ENCODE measurements at places on chromosomes 2 and 18. TPM values are rescaled to one million over a fixed set of nuclear protein-coding genes. Genes with fewer than 3 reads are reported as not detected.

- H3K27me3 ChIP-seq = no peaks in the 10 kb centered on the region
- no peak overlapping the region for H3K4me3 ChIP-seq
- H3K36me3 ChIP-seq = no peaks in the 10 kb centered on the region
- DNase-seq = no peak
- H3K27ac ChIP-seq = no peak overlapping the region
Measured at GRCh38 chr2:157777427-157777826, 98.7 kb downstream of the ACVR1 start.

DNA sequence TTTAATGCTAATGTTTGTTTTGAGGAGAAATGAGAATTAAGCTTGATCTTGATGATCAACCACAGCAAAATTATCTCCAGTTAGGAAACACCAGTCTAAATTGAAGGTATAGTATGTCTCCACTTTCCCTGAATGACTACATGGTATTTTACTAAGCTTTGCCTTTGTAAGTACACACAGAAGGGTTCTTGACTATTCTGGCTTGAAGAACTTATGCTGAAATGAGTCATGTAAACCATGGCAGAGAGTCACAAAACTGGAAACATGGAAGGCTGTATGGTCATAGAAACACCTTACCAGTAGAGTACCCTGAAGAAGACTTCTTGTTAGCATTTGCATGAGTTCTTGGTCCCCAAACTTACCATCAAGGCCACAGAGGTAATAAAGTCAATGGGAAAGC, 250.5 kb downstream of the SLC8A1 start:
- no peak for DNase-seq
- no peaks in the 10 kb centered on the region for H3K36me3 ChIP-seq
- H3K27ac ChIP-seq = no peak overlapping the region
- no peaks in the 10 kb centered on the region for H3K4me1 ChIP-seq
- H3K27me3 ChIP-seq = no peaks in the 10 kb centered on the region

DNA sequence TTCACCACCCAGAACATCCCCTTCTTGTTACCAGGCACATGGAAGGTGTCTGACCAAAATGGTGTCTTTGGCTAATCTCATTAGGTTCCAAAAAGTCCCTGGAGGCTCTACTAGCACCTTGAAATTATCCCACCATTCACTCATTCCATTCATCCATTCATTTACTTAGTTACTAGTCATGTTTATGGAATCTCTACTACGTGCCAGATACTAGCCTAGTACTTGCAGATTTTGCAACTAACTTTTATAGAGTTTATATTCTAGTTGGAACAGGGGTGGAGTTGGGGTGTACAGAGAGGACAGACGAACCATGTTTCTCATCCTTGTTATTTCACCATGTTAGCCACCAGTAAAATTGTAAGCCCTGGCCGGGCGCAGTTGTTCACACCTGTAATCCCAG, 4.0 kb upstream of the NOP58 start:
- no peaks in the 10 kb centered on the region for H3K4me1 ChIP-seq
- no peak overlapping the region for H3K4me3 ChIP-seq
- no peak overlapping the region for H3K27ac ChIP-seq
- no peak for DNase-seq
- no peaks in the 10 kb centered on the region for H3K36me3 ChIP-seq

- H3K27me3 ChIP-seq = peaks cover 8% of the 10 kb centered on the region
- no peak overlapping the region for H3K4me3 ChIP-seq
- DNase-seq = no peak
- H3K4me1 ChIP-seq = no peaks in the 10 kb centered on the region
Measured at GRCh38 chr18:47422524-47422923, 171.1 kb upstream of the SKOR2 start.

- no peaks in the 10 kb centered on the region for H3K27me3 ChIP-seq
- no peak overlapping the region for H3K4me3 ChIP-seq
- peak overlapping the region; percentile 85 for H3K27ac ChIP-seq
- H3K36me3 ChIP-seq = no peaks in the 10 kb centered on the region
- peak; percentile 80 for DNase-seq
Measured at GRCh38 chr2:37590119-37590571, 81.3 kb downstream of the CDC42EP3 start.

DNA sequence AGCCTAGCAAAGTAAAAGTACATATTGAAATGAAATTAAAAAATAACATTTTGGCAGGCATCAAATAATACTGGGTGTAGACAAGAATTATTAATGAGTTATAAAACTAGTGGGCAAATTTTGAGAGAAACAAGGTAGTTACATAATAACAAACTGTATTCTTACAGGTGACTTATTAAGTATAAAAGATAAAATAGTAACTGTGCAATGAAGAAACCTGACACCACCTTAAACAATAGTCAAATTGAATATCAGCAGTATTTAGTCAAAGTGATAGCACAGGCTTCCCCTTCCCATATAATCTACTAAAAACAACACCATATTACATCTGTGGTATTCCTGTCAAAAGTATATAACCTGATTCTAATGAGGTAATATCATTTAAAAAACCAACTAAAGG, 1099.8 kb upstream of the CRIM1 start:
- H3K4me1 ChIP-seq = no peaks in the 10 kb centered on the region
- H3K27me3 ChIP-seq = no peaks in the 10 kb centered on the region
- H3K4me3 ChIP-seq = no peak overlapping the region
- no peak overlapping the region for H3K27ac ChIP-seq

RIF1 gene
- 24.6 TPM for total RNA-seq

DNA sequence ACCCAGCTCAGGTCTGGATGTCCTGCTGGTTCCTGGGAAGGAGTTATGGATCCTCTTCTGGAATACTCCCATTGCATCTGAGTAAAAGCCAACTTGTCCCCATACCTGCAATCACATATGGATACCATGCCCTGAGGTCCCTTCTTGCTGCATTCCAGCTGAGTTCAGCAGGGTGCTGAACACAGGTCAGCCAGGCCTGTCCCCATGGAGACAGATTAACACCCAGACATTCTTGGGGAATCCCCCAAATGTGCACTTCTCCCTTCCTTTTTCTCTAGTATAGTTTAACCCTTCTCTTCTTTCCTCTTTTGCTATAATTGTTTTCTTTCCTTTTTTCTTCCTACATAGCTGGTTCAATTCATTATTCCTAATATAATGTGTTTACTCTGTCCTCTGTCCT, 799.6 kb upstream of the HS6ST1 start:
- no peaks in the 10 kb centered on the region for H3K27me3 ChIP-seq
- no peaks in the 10 kb centered on the region for H3K36me3 ChIP-seq
- DNase-seq = no peak
- H3K27ac ChIP-seq = no peak overlapping the region

KLHL41 gene
- 2,952 TPM for total RNA-seq

GRCh38 chr18:77131652-77132368, 773 bp downstream of the MBP start:
- no peaks in the 10 kb centered on the region for H3K36me3 ChIP-seq
- peaks cover 51% of the 10 kb centered on the region for H3K4me1 ChIP-seq
- no peaks in the 10 kb centered on the region for H3K27me3 ChIP-seq
- peak overlapping the region; percentile 84 for H3K4me3 ChIP-seq
- peak overlapping the region; percentile 92 for H3K27ac ChIP-seq

UCN gene
- total RNA-seq = not detected

CFAP221 gene
- not detected for total RNA-seq

REG1B gene
- not detected for total RNA-seq

DNA sequence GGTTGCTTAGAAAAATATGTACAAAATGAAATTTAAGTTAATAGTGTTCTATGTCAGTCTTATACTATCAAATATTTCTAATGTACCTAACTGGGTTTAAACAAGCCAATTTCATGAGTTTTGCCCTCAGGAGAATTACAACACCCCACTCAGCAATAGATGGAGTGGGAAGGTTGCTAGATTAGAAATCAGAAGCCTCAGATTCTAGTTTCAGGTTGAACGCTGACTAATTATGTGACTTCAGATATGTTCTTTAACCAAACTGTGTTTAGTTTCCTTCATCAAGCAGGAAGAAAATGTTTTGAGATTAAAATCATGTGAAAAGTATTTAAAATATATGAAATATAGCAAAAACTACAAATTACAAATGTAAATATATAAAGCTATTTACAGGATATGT, 133.8 kb upstream of the KCNH7 start:
- no peak for DNase-seq
- H3K27ac ChIP-seq = no peak overlapping the region
- H3K4me1 ChIP-seq = no peaks in the 10 kb centered on the region
- H3K4me3 ChIP-seq = no peak overlapping the region
- no peaks in the 10 kb centered on the region for H3K36me3 ChIP-seq

- no peaks in the 10 kb centered on the region for H3K4me1 ChIP-seq
- DNase-seq = no peak
- H3K36me3 ChIP-seq = no peaks in the 10 kb centered on the region
- H3K4me3 ChIP-seq = no peak overlapping the region
- H3K27ac ChIP-seq = no peak overlapping the region
Measured at GRCh38 chr2:72386288-72386687, 238.6 kb upstream of the CYP26B1 start.

- no peak overlapping the region for H3K4me3 ChIP-seq
- H3K36me3 ChIP-seq = peaks cover 4% of the 10 kb centered on the region
- H3K4me1 ChIP-seq = peaks cover 59% of the 10 kb centered on the region
- H3K27ac ChIP-seq = no peak overlapping the region
- DNase-seq = no peak
- no peaks in the 10 kb centered on the region for H3K27me3 ChIP-seq
Measured at GRCh38 chr18:35623255-35623654, 41.7 kb downstream of the GALNT1 start.

SEPTIN10 gene
- total RNA-seq = 39.4 TPM

- H3K27me3 ChIP-seq = no peaks in the 10 kb centered on the region
- H3K4me3 ChIP-seq = no peak overlapping the region
- no peak overlapping the region for H3K27ac ChIP-seq
- peak; percentile 80 for DNase-seq
Measured at GRCh38 chr2:219298759-219299371, 10.3 kb downstream of the PTPRN start.

TCF7L1 gene
- total RNA-seq = 3.9 TPM

GRCh38 chr2:159093497-159093896, 125.1 kb downstream of the TANC1 start:
- H3K4me3 ChIP-seq = no peak overlapping the region
- no peaks in the 10 kb centered on the region for H3K36me3 ChIP-seq
- H3K4me1 ChIP-seq = peaks cover 61% of the 10 kb centered on the region
- peak overlapping the region; percentile 68 for H3K27ac ChIP-seq
- no peak for DNase-seq

DNA sequence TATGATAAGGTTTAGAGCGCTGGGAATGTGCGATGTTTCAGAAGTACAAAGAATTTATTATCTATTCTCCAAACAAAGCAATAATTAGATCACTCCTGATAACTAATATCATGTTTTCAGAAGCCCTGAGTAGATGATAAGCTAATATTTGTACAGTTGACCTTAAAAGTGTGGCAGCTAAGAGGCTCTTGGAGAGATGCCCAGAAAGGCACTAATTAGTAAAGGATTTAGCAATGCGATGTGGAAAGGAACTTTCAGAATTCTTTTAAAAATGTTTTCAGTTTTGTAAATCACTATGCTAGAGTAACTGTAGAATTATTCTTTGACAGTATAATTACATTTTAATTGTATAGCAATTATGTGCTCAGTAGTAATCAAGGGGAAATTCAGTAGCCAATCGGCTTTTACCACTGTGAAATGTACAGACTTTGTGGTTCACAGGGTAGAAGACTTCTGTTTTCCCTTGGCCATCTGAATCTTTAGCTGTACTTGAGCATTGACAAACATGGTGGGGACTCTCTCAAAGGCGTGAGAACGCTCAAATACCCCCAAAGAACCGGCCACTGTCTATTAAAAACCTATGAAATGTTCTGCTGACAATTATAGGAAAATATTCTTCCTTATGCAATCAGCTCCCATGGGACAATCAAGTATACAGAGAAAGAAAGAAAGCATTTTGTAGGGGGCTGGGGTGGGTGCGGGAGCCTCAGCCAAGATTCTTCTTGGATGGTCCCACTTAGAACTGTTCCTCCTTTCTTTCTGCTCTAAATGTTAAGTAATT, 262.8 kb upstream of the AGAP1 start:
- H3K4me1 ChIP-seq = no peaks in the 10 kb centered on the region
- H3K36me3 ChIP-seq = no peaks in the 10 kb centered on the region
- DNase-seq = no peak
- no peak overlapping the region for H3K27ac ChIP-seq
- H3K4me3 ChIP-seq = no peak overlapping the region
- H3K27me3 ChIP-seq = no peaks in the 10 kb centered on the region

- no peaks in the 10 kb centered on the region for H3K27me3 ChIP-seq
- no peak overlapping the region for H3K27ac ChIP-seq
- DNase-seq = no peak
- no peak overlapping the region for H3K4me3 ChIP-seq
- no peaks in the 10 kb centered on the region for H3K36me3 ChIP-seq
Measured at GRCh38 chr2:198692907-198693510, 764.7 kb downstream of the SATB2 start.

- H3K36me3 ChIP-seq = no peaks in the 10 kb centered on the region
- DNase-seq = no peak
- H3K27me3 ChIP-seq = no peaks in the 10 kb centered on the region
Measured at GRCh38 chr2:8054070-8054469, 627.8 kb upstream of the ID2 start.

GRCh38 chr18:36848609-36849008, 19.7 kb downstream of the KIAA1328 start:
- H3K36me3 ChIP-seq = no peaks in the 10 kb centered on the region
- H3K4me1 ChIP-seq = no peaks in the 10 kb centered on the region
- H3K27ac ChIP-seq = no peak overlapping the region
- H3K27me3 ChIP-seq = no peaks in the 10 kb centered on the region
- no peak for DNase-seq
- no peak overlapping the region for H3K4me3 ChIP-seq

DNA sequence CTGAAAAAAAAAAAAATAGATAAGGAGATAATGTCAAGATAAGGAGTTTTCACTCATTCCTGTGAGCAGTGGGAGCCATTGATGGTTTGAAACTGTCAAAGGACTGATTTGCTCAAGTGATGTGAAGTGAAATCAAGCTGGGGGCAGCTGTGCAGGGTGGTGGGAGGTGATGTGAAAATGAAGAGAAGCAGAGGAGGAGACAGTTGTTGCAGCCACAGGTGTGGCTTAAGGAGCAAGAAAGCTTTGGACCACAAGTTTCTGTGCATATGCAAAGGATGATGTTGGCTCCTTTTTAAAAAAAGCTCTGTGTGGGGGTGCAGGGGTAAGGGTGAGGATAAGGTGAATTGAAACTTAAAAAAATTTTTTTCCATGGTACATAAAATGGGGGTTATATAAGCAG, 8.3 kb downstream of the EFR3B start:
- no peak overlapping the region for H3K27ac ChIP-seq
- H3K27me3 ChIP-seq = no peaks in the 10 kb centered on the region
- no peak overlapping the region for H3K4me3 ChIP-seq
- no peaks in the 10 kb centered on the region for H3K36me3 ChIP-seq
- DNase-seq = no peak

DNA sequence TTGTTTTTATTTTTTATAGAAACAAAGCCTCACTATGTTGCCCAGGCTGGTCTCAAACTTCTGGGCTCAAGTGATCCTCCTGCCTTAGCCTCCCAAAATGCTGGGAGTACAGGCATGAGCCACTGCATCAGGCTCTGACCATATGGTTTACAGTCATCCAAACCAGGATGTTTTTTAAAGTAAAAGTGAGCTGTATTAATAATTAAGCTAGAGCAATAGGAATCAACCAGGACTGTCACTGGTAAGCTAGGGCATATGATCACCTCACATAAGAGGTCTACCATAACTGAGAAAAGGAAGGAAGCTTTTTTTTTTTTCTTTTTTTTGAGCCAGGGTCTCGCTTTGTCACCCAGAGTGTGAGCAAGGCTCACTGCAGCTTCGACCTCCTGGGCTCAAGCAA, 8.5 kb upstream of the RBBP8 start:
- DNase-seq = no peak
- H3K27me3 ChIP-seq = no peaks in the 10 kb centered on the region
- no peak overlapping the region for H3K4me3 ChIP-seq
- no peak overlapping the region for H3K27ac ChIP-seq

- no peaks in the 10 kb centered on the region for H3K36me3 ChIP-seq
- H3K4me3 ChIP-seq = no peak overlapping the region
- no peak for DNase-seq
- H3K27me3 ChIP-seq = no peaks in the 10 kb centered on the region
- H3K27ac ChIP-seq = no peak overlapping the region
Measured at GRCh38 chr2:53559302-53559966, 208.2 kb upstream of the CHAC2 start.

Measured in gastrocnemius medialis (tissue), 4 donors.